ENCODE measurements at places on chromosomes 11 and 22.

- no peak for DNase-seq
These were observed 15.9 kb downstream of the MED15 start for GRCh38 chr22:20523086-20523983.

- DNase-seq = no peak
These were observed 8.8 kb upstream of the PLA2G3 start for GRCh38 chr22:31148953-31149627.

GRCh38 chr22:35882211-35883030 is 146.2 kb downstream of the RBFOX2 start:
- DNase-seq = no peak

DNA sequence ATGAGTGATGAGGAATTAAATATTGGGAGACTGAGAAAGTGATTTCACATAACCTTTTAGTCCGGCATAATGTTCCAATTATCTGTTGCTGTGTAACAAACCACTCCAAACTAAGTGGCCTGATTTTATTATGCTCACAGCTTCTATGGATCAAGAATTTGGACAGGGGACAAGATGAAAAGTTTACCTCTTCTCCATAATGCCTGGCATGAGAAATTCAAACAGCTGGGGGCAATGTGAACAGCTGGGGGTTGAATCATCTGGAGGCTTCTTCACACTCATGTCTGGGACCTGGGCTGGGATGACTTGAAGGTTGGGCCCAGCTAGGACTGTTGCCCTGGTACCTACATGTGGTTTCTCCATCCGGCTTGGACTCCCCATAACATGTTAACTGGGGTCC is 99.4 kb upstream of the DRD2 start:
- DNase-seq = no peak

- DNase-seq = no peak
These were observed 68.2 kb downstream of the EMSY start for GRCh38 chr11:76512851-76513653.

GRCh38 chr11:17603056-17603825 is 56.2 kb downstream of the OTOG start:
- no peak for DNase-seq

GRCh38 chr11:111388842-111389241 is 9.8 kb upstream of the POU2AF1 start:
- no peak for DNase-seq

DNA sequence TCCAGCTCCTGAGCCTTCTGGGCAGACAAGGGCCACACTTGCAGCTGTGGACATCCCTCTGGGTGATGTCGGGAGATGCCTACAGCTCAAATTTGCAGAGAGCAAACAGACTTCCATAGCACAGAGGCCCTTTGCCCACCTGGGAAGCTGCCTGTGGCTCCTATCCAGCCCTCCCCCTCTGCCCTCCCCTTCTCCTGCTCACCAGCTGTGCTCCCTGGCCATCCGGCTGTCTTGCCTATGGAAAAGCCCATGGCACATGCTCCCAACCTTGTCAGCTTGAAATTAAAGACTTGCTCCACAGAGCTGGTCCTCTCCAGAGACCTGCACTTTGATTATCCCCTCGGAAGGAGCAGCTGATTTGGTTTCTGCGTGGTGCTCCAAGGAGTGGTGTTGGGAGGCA is 118.9 kb upstream of the NECTIN1 start:
- no peak for DNase-seq

DNA sequence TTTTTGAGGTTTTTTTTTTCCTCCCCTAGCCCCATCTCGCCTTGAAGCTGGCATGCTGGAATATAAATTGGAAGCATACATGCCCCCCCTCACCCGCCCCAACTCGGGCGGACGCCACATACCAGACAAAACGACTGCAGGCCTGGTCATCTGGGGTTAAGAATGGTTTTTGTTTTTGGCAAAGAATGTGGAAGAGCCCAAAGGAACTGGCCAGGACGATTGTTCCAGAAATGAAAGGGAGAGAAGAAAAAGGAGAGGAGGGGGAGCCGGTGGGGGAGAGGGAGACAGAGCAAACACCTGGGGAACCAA is 25.0 kb downstream of the MN1 start:
- DNase-seq = no peak

DNA sequence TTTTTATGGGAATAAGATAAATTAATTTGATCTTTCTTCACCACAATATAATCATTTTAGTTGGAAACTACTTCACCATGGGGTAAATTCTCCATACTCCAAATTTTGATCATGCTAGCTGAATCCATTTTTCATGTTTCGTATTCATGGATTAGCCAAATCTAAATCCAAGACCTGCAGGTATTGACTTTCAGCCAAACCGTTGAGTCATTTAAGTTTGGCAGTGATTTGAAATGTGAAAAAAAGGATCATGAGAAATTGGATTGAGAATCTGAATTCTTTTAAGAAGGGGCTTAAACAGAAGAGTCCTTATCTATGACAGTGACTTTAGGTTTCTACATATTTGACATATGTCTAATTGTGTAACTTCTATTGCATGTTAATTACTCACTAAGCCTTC is 5.3 kb downstream of the GAS2 start:
- DNase-seq = no peak

GRCh38 chr11:111629499-111629898 is 27.2 kb downstream of the SIK2 start:
- no peak for DNase-seq

- DNase-seq = no peak
These were observed 368.1 kb downstream of the TMEM135 start for GRCh38 chr11:87405843-87406242.

- no peak for DNase-seq
These were observed 33.4 kb downstream of the PLA2G6 start for GRCh38 chr22:38148245-38148644.

GRCh38 chr22:21741790-21742189 is 6.2 kb upstream of the YPEL1 start:
- no peak for DNase-seq

GRCh38 chr11:41714101-41714500 is 254.6 kb upstream of the LRRC4C start:
- DNase-seq = no peak

DNA sequence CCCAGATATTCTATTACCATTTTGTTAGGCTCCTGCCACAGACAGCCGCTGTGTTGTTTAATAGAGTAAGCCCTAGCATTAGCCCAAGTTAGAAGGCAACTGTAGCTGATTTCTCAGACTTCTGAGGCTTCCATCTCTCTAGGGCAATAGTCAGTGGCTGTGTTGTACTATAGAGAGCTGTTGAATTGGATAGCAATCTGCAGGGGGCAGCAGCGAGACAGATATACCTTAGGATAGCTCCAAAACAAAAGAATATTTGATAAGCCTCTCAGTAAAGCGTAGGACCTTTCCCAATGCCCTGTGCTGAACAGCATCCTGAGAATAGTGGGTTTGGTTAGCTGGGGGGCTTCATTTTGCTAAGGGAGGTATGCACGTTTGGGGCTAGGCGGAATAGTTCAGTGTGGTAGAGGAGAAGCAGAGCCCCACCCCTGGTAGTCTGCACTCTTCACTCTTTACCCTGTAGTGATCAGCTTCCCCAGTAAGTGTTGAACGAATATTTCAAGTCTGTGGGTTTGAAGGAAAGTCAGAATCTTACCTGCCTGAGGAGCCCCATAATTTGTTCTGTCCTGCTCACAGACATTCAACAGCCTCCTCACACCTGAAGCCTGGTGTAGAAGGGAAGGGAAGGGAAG is 515.1 kb downstream of the INSC start:
- no peak for DNase-seq

GRCh38 chr11:130947058-130947457 is 30.8 kb upstream of the SNX19 start:
- no peak for DNase-seq

DNA sequence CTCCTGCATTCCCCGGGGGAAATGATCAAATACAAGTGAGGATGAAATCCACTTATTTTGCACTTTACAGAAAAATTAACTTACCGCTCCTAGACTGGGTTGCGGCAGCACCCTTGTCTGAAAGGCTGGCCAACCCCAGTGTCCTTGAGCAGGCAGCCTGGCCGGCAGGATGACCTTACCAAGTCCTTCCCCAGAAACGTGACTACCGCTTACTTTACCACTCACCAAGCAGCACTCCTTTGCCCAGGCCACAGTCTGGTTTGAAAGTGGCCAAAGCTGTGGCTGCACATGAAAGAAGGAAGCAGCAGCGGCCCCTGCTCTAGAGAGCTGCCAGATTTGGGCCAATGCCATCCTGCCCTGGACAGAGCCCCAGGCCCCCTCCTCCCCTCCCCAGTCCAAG is 20.3 kb downstream of the MYH9 start:
- no peak for DNase-seq

- DNase-seq = no peak
These were observed 548 bp downstream of the FDXACB1 start for GRCh38 chr11:111878385-111878848.

GRCh38 chr22:40965936-40966725 is 15.0 kb downstream of the RBX1 start:
- no peak for DNase-seq

All from AG04449 (cell line).